Suprapubic skin (tissue), 4 donors: ENCODE measurements at places on chromosomes 5 and 9.
A peak's percentile ranks its signal among the peaks of the same experiment; 100 is the strongest.

DNA sequence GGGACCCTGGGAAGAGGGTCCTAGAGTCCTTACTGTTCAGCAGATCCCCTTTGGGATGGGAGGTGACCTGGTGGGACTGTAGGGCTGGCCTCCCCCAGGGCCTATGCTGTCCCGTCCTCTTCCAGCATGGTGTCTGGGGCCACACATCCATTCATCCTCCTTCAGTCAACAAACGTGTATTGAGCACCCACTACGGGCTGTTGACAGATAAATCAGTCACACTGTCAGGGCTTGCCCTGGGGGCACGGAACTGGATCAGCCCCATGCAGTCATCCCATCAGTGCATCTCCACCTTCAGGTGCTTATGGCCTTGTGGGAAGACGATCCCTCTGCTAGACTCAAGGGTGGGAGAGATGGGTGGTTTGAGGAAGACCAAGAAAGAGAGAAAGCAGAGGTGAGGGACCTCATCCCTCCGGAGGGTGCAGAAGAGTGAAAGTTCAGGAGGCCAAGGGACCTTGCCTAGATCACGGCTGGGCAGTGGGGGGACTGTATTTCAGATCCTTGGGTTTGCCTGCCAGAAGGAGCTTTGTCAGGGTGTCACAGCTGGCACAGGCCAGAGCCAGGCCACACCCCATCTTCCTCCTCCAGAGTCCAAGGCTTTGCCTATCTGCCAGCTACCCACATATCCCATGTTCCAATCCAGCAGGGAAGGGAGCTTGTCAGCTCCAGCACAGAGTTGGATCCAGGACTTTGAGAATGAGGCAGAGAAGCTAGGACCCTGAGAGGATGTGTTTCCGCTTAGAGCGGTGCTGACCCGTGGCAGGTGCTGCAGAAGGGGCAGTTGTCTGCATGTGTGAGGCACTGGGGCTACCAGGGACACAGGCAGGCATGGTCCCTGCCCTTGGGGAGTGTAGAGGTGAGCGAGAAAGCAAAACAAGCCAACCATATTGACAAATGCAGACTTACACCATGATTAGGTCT, 30.5 kb downstream of the COL27A1 start:
- no peak for DNase-seq

DNA sequence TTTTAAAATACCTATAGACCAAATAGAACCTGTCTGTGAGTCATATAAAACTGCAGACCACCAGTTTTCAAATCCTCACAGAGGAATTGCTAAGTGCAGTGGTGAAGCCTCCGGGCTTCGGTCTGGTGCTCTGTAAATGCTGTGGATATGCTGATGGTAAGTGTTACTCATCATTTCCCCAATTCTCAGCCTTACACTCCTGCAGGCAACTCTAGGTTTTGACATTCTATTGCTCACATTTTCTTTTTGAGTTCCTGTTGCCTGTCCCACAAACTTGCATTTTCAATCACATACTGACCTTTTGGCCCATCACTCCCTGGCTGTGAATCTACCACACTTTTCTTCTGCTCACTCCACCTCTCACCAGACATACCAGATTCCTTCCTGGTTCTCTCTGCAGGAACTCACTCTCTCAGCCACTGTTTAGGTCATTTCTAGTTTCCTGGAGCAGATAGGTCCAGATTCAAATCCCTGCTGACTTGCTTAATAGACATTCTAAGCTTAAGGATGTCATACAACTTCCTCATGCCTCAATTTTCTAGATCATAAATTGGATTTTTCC, 192.9 kb downstream of the RAB3C start:
- no peak for DNase-seq

DNA sequence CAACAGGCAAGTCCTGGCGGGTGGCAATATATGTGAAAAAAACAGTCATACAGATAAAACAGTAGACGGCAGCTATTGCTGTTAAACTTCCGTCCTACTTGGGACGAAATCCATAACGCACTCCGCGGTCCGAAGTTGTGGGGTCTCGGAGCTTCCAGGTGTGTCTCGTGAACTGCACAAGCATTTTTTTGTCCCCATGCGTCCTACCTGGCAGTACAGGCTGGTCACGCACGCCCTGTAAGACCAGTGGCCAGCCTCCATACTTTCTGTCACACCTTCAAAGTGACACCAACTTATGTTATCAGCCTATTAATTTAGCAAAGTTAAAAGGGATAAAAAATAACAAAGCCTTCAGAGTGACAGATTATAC, 51.3 kb downstream of the TGFBI start:
- DNase-seq, result no peak

DNA sequence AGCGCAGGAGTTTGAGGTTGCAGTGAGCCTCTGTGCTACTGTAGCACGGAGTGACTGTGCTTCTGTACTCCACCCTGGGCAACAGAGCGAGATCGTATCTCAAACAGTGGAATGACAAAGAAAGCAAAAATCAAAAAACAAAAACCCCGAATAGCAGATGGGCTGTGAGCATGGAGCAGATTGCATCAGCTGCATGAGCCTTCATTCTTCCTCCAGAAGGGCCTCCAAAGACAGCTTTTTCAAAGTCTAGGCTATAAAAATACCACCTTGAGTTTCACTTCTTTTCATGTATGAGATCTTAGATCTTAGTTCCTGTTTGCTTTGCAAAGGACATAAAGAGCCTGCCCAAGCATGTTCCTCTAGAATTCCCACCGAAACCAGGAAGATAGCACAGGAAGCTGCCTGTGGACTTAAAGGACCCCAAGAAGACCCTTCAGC, 15.0 kb upstream of the HSPB3 start:
- no peak for DNase-seq

DNA sequence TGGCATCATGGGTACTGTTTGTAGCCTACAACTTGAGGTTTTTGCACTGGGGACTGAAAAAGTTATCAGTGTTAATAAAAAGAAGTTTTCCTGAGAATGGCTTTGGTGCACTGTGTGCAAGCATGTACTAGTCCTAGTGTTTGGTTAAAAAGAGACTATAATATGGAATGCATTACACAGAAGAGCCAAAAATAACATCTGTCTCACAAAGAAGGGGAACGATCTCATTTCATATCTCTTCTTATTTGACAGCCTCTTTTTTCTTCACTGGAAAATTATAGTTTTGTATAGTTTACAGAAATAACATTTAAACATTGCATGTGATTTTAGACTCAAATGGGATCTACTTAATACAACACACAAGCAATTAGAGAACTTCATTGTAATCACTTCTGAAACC, 127.0 kb upstream of the GDNF start:
- DNase-seq, result no peak

DNA sequence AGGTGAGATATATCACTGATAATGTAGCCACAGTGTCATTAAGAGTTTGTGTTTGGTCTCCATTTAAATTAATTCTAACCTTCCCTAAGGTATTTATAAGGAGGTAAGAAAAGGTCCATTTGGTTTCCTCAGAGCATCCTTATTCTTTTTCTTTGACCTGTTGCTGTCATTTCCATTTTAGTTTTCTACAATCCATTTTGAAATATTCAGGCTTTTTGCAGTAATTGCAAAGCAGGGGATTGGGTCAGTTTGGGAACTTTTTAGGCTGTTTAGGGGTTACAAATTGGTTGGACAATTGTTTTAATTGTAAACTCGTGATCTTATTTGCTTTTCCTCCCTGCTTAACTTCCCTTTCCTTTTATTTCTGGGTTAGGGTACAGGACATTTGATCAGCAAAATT, 42.6 kb upstream of the PDZD2 start:
- DNase-seq, result no peak

GRCh38 chr9:4313144-4313543, 13.3 kb upstream of the GLIS3 start:
- DNase-seq, result no peak

DNA sequence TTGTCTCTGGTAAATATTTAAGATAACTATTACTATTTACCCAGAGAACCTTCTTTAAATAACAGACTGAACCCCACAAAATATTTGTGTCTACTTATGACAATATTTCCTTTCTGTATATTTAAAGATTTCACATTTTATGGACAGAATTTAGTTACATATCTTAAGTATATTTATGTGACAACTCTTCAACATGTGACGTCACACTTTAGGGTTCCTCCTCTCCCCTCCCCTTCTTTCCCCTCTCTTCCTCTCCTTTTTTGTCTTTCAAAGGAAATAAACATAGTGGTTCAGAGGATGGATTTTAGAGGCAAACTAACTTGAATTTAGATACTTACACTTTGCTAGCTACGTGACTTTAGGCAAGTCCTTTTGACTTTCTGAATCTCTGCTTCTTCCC, 655.6 kb upstream of the NUDT12 start:
- no peak for DNase-seq

DNA sequence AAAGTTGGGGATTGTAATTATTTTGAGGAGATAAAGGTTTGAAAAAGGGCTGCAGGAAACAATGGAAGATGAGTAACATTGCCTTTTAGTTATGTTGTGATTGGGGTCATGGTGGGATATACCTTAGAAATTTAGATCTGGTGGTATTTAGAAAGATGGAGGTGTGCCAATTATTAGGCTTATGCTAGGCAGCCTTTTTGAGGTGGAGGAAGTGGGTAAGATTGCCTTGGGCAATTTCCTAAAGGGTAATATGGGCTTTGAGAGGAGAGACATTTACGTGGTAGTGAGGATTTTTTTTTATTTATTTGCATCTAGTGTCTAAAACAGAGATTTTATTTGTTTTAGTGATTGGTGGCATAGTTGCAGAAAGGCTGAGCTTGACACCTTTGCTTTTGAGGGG, 10.5 kb downstream of the HSPA4 start:
- DNase-seq, result no peak

DNA sequence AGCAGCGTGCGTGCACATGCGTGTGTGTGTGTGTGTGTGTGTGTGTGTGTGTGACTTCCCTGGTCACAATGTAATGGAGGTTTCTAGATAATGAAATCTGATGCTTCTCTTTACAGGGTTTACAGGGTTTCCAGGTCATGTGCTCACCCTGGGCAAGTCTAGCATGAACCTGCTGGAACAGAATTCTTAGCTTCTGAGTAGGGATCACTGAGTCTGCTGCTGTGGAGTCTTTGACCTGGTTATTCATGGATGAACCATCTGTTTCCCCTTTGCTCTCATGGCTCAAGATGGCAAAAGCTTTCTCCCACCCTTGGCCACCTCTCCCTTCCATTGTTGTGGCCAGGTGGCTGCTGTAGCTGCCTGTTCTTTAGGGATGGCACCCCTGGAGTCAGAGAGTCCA, 111.6 kb upstream of the SHB start:
- no peak for DNase-seq

DNA sequence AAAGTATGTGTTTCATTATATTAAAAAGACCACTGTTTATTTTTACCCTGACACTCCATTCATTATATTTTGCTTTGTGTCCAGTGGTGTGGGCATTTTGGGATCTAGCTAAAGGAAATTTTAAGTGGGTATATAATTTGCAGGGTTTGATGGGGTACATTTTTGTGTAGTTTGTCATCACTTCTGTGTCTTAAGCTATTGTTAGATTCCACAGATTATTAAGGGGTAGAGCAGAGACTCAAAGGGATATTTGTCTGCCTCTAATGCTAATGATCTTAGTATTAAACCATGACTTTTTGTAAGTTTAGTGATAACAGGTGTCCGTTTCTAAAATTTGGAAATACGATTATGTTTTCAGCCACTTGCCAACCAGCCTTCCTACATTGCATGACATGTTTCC, 731.6 kb downstream of the BRINP1 start:
- no peak for DNase-seq

DNA sequence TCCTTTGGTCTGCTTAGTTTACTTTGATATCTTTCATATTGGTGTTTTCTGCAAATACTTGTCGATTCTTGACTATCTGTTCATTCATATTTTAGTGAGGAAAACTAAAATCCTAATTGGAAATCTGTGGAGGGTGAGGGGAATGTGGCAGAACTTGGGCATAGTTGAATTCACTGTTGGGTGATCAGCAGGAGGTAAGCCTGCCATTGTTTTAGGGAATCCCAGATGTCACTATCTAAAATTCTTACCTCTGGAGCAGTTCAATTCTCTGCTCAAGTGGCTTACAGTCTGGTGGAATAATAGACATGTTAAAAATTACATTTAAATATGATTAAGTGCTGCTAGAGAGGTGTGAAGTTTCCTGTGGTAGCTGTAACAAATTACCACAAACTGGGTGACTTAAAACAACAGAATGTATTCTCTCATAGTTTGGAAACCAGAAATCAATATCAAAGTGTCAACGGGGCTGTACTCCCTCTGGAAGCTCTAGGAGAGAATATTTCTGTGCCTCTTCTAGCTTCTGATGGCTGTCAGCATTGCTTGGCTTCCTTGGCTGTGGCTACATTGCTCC, 90.3 kb upstream of the GCNT4 start:
- DNase-seq, result no peak

GRCh38 chr9:127021664-127022363, 100.6 kb downstream of the ANGPTL2 start:
- DNase-seq, result peak; percentile 93
